Stimulated activated CD8-positive, alpha-beta memory T cell treated with anti-CD3 and anti-CD28 coated beads, Interleukin-7, amount 100 ng/mL, for 4 hours (primary cell): ENCODE measurements at places on chromosomes 7 and 10.

GRCh38 chr10:1419796-1420610 lies 317.3 kb downstream of the ADARB2 start:
- DNase-seq = no peak

- DNase-seq = no peak
Observed at GRCh38 chr10:16119445-16119844, 259.1 kb upstream of the MINDY3 start.

DNA sequence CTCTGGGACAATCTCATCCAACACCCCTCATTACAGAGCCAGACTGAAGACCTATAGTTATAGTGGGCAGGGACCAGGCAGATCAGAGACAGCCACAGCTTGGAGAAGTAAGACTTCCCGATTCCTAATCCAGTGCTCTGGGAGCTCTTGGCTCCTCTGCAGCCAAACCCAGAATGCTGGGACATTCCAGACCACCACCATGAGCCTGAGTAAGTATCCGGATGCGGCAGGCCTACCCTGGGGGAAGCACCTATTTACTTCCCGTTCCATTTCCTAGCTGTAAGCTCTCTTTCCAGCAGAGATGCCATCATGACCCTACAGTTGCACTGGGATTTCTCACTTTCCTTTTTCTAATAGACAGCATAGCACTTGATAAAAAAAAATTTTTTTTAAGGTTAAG lies 16.4 kb downstream of the HIP1 start:
- no peak for DNase-seq

GRCh38 chr10:8225187-8225586 lies 170.7 kb downstream of the GATA3 start:
- no peak for DNase-seq

DNA sequence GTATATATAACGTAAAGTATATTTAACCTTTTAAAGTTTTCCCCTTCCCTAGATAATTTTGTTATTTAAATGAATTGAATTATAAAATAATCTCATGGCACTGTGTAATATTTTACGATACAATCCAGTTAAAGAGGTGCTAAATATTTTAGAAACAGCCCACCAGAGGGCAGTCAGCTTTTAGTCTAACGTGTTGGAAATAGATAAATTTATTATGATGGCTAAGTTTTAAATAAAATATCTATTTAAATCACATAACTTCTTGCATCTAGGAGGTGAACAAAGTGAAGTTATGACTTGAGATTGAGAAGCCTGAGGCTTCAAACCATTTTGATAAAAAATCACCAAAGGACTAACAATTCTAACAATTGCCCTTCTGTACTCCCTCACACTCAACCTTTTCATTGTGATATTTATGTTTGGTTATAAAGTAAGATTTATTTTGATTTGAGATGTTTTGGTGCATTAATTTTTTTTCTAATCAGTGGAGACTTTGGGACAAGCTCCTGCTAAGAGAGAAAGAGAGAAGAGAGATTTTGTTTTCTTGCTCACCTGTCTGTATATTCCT lies 171.5 kb upstream of the SP4 start:
- DNase-seq = no peak

GRCh38 chr10:73932620-73933112 lies 21.7 kb downstream of the PLAU start:
- no peak for DNase-seq

DNA sequence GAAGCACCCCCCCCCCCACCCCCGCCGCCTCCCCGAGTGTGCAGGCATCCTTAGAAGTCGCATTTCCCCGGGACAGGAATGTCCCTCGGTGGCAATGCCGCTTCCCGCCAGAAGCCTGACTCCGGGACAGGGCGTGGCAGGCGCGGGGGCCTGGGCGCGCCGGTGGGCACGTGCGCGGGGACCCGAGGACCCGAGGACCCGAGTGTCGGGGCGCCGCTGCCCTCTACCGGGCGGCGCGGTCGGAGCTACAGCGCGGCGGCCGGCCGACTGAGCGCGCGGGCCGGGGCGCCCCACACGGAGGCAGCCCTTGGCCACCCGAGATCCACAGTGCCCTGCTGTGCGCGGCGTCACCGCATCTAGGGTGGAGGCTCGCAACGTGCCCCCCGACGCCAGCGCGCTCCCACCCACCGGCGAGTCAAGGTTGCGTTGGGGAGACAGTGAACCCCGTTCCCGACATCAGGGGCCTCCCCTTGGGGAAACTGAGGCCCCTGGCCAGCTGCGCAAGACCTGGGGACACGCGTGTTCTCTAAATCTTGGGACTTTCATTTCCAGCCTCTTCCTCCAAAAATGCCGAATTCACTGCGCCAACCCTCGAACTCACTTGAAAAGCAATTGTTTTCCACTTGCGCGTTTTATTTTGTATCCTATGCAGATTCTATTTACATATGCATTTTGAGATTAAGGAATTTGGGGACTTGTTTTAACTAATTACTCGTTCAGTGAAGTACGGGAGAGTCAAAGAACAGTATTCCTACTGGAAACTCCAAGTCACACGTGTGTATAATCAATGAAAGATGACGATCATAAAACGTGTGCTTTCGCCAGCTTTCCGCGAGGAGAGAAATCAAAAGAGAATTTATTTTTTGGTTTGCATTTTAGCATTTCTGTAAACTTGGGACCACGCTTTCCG lies 3.1 kb upstream of the CUX1 start:
- peak; percentile 45 for DNase-seq

GRCh38 chr10:98411768-98412167 lies 3.2 kb downstream of the PYROXD2 start:
- no peak for DNase-seq

DNA sequence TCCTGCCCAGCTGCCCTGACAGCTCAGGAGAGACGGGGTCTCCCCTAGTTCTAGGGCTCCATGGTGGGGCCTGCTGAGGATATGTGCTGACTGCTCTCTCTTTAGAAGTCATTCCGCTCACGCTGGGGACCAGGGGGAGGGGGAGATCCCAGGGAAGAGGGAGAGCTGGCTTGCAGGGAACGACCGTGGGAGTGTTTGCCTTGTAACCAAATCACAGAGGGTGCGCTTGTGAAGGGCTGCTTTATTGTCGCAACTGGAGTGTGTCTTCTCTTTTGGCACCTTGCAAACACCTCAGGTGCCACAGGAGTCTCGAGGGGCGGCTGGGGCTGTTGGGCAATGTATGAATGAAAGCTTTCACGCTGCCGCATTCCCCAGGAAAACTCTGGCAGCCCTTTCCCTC lies 531.3 kb upstream of the MKI67 start:
- no peak for DNase-seq

DNA sequence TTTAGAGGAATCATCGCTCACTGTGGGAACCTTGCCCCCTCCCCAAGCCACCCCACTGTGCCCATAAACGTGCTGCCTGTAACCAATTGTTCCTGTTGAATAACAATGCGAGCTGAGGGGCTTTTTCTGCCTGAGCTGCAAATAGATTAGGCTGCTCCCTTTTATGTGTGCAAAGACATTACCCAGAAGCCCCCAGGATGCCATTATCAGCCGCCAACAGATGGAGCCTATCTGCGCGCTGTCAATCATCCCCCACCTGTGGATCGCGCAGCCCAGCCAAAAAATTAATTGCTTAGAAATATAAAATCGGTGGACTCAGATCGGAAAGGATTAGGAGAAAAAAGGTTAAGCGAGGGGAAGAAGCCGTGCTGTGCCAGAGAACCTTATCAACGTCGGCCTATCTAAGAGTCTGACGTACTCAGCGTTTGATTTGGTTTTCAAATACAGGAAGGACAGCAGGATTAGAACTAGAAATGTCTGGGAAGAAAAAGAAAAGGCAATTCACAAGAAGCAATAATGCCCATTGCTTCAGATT lies 167.3 kb upstream of the MYO3A start:
- no peak for DNase-seq

- no peak for DNase-seq
Observed at GRCh38 chr10:71978476-71978875, 14.3 kb downstream of the CHST3 start.

DNA sequence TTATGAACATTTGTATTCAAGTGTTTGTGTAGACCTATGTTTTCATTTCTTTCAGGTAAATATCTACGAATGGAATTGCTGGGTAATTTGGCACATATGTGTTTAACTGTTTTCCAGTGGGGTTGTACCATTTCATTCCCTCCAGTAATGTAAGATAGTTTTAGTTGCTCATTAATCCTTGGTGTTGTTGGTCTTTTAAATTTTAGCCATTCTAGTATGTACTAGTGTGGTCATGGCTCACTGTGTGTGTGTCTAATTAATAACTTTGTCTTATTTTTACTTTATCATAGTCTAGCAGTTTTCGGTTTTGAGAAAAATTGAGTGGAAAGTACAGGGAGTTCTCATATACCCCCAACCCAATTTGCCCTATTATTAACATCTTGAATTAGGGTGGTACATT lies 278.8 kb downstream of the CAMK1D start:
- no peak for DNase-seq

DNA sequence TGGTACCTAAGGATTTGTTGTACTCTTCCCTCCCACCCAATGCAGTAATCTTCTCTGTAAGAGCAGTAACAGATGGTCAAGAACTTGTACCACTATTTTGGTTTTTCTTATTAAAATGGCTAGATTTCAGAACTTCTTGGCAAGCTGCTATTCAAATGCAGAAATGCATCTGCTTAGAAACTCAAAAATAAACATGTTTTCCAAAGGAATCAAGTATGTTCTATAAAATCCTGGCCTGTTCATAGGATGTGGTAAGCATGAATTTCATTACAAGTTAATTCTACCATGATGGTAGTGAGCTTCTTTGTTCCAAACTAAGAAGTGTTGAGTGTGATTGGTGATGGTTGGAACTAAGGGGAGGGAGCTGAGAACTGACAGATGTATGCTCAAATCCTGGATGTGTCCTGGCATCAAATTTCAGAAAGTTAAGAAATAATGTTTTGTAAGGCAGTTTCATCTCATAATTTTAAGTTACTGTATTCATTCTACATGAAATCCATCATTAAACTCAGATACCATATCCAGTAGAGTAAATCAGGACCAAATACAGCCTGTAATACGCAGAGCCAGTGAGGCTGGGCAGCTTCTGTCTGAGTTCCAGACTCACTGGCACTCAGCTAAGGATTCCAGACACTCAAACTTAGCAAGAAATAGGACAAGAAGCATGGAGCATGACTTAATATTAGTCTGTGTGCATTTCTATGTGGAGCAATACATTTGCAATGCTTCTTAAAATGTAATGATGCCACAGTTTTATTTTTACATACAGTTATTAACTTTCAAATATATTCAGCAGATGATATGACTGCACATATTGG lies 119.6 kb downstream of the TES start:
- no peak for DNase-seq

DNA sequence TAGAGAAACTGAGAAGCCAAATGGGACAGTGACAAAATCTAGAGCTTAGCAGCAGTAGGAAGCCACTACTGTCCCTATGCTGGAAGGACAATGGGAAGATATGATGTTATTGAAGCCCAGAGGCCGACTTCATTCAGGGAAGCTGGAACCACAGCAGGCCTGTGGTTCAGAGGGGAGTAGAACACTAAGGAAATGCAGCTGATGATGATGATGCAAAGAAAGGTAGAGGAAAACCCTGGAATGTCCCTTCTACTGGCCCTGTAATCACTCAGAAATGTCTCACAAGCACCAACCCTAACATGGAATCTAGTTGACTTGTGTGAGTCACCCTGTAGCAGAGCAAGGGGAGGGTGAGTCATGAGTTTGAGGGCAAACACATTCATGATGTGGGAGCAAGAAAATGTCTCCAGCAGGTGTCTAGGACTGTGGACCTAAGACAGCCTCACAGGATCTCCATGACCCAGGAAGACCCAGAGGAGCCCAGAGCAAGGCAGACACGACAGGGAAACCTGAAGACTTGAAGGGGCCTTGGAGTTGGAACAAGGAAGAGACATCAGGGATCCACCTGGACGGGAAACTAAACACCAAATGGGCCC lies 37.0 kb upstream of the LRRC17 start:
- DNase-seq = no peak

- DNase-seq = no peak
Observed at GRCh38 chr10:119769886-119770285, 44.0 kb downstream of the INPP5F start.

- DNase-seq = no peak
Observed at GRCh38 chr10:69640196-69640980, 10.3 kb downstream of the FAM241B start.

DNA sequence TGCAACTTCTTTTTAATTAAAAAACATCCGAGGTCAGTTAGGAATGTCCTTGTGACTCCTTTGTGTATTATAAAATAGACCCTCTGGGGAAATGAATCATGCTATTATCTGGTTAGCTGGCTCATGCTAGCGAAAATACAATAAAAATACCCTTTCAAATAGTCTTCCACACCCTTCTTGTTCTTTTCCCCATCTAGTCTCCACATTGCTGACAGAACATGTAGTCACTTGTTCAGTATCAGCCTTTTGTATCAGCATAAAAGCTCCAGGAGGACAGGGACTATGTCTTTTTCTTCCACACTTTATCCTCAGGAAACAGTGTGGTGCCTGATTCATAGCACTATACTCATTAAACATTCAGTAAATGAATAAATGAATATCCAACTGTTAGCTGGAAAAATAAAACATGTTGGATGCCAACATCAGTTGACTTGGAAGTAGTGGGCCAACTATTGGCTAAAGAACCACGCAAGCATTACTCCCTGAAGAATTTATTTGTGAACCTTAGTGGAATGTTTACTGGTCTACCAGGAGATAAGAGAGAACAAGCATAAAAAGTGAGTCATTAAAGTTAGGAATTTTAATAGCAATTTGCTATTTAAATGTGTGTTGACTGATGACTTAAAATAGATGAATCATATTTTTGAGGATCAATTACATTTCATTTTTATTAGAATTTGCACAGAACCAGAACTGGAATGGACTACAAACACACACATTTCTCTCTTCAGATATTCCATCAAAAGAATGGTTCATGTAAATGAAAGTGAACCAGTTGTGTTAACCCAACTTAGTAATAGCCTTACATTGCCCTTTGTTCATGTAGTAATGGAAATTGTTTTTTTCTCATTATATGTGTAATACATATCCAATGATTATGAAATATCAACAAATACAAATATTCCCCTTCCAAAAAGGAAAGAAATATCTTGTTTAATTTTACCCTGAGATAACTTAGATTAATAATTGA lies 129.6 kb downstream of the DKK1 start:
- DNase-seq = no peak

DNA sequence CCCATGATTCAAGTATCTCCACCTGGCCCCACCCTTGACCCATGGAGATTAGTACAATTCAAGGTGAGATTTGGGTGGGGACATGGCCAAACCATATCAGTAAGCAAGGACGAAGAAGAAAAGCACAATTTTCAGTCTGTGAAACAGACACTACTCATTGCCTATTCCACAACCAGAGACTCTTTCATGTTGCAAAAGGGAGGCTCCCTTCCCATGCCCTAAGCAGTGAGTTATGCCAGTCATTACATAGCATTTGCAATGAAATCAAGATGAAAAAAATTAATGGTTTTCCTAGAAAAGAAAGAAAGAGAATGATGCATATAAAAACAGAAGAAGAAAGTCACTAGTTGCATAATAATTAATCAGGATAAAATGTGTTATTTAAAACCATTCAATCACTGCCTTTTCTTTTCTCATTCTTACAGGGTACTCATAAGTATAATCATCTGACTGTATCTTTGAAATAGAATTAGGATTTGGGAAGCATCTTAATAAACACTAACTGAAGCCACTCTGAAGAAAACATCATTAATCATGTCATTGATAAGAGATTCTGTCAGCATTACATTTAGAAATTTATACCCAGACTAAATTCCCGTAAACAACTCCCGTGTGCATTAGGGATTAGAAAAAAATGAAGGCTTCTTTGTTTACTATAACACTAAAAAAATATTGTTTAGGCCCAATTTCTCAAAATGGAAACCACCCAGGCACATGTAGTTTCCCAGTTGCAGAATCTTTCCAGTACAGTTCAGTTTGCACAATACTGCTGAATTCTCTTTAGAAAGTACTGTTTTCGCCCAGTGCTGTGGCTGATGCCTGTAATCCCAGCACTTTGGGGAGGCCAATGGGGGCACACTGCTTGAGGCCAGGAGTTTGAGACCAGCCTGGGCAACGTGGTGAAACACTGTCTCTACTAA lies 9.1 kb downstream of the PRPS1L1 start:
- DNase-seq = no peak
